ENCODE measurements at places on chromosomes 6 and 20.

DNA sequence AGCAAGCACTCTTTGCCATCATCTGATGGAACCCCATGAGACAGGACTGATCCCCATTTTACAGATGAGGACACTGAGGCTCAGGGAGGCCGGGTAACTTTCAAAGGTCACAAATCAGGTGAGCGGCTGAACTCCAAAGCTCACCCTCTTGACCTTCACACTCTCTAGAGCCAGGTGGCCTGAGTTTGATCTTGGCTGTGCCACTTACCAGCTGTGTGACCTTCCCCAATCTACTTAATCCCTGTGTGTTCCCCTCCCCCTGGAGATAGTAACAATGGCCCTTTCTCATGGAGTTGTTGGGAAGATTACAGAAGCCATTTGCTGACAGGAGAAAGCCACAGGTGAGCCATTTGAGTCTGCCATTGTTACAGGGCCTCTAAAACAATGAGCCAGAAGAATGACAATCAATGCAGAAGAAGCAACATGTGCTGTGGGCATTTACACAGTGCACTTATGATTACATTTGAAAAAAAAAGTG is 34.5 kb downstream of the BMP7 start:
- no peak for DNase-seq
- H3K36me3 ChIP-seq: no peaks in the 10 kb centered on the region
- H3K27me3 ChIP-seq: peaks cover 33% of the 10 kb centered on the region
- no peak overlapping the region for H3K27ac ChIP-seq
- no peaks in the 10 kb centered on the region for H3K4me1 ChIP-seq
- H3K4me3 ChIP-seq: no peak overlapping the region

DNA sequence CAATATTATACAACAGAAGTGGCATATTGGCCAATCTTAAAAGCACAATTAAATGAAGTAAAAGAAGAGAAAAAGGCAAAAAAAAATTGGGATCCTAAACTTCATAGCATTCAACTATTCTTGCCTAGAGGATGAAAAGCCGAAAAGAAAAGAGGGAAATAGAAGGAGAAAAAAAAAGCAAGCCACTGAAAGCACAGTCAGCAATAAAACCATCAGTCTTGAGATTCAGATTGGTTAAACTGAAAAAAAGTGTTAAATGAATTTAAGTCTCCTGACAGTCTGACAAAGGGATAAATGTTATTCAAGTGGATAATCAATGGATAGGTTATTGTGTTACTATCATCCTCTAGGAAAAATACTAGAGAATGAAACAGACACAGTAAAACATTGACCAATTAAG is 19.9 kb downstream of the MOXD1 start:
- DNase-seq: no peak
- peaks cover 22% of the 10 kb centered on the region for H3K27me3 ChIP-seq
- no peak overlapping the region for H3K4me3 ChIP-seq
- no peaks in the 10 kb centered on the region for H3K36me3 ChIP-seq

GRCh38 chr20:57415771-57416170 is 24.6 kb downstream of the RBM38 start:
- H3K27ac ChIP-seq: no peak overlapping the region
- no peak for DNase-seq
- peaks cover 5% of the 10 kb centered on the region for H3K4me1 ChIP-seq
- H3K27me3 ChIP-seq: no peaks in the 10 kb centered on the region
- H3K4me3 ChIP-seq: no peak overlapping the region
- no peaks in the 10 kb centered on the region for H3K36me3 ChIP-seq

- peaks cover 3% of the 10 kb centered on the region for H3K36me3 ChIP-seq
- no peak overlapping the region for H3K4me3 ChIP-seq
- no peaks in the 10 kb centered on the region for H3K4me1 ChIP-seq
- peak; percentile 70 for DNase-seq
- H3K27me3 ChIP-seq: no peaks in the 10 kb centered on the region
- no peak overlapping the region for H3K27ac ChIP-seq
These were observed 58.4 kb downstream of the SMLR1 start for GRCh38 chr6:130885392-130886192.

DNA sequence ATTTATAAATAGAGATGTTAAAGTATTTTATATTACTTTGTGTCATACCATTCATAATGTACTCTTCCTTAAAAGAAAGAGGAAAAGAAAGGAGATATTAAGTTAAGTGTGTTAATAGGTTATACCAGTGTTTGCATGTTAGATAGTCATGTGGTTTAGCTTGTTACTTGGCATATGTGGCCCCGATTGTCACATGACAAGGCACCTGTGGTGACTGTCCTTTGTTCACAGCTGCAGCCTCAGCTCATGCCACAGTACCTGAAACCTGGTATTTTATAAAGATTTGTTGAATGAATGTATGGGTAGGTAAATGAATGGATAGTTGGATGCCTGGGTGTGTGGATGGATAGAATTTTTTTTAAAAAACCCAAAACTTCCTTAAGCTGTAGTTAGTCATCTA is 306.1 kb upstream of the FLRT3 start:
- no peak overlapping the region for H3K4me3 ChIP-seq
- H3K36me3 ChIP-seq: no peaks in the 10 kb centered on the region

- DNase-seq: peak; percentile 31
- no peaks in the 10 kb centered on the region for H3K36me3 ChIP-seq
- H3K4me1 ChIP-seq: no peaks in the 10 kb centered on the region
- H3K4me3 ChIP-seq: no peak overlapping the region
- H3K27ac ChIP-seq: no peak overlapping the region
These were observed 646.3 kb downstream of the UTRN start for GRCh38 chr6:144931172-144932035.

- H3K27ac ChIP-seq: no peak overlapping the region
- no peaks in the 10 kb centered on the region for H3K27me3 ChIP-seq
- peaks cover 2% of the 10 kb centered on the region for H3K4me1 ChIP-seq
- no peak overlapping the region for H3K4me3 ChIP-seq
- H3K36me3 ChIP-seq: peaks cover 30% of the 10 kb centered on the region
- DNase-seq: no peak
These were observed 51.9 kb downstream of the STXBP5 start for GRCh38 chr6:147255948-147256674.

DNA sequence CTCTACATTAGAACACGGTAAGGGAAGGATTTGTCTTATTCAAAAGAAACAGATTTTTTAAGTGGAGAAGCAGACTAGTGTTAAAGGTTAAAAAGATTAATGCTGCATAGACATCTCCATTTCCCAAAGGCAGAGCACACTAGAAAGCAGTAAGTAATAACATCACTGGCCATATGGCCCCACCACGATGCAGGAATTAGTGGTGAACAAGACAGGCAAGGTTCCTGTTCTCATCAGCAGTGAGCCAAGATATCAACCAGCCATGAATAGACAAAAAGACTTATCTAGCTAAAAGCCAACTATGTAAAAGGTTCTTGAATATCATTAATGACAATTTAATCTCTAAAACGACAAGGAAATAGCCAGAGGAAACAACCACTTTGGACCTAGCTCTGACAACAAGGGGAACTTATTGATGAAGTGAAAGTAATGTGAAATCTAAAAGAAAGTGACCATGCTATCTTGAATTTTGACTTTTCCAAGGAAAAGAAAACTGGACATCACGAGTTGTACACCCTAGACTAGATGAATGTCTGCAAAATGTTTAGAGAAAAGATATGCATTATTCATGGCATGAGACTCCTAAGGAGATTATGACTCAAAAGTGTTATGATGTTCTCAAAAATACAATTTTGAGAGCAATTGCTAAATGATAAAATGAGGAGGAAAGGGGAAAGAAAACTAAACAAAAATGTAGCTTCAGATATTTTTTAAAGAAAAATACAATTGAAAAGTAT is 157.9 kb upstream of the STXBP5 start:
- H3K4me3 ChIP-seq: no peak overlapping the region
- peaks cover 4% of the 10 kb centered on the region for H3K36me3 ChIP-seq
- no peak overlapping the region for H3K27ac ChIP-seq
- no peaks in the 10 kb centered on the region for H3K4me1 ChIP-seq
- DNase-seq: no peak

DNA sequence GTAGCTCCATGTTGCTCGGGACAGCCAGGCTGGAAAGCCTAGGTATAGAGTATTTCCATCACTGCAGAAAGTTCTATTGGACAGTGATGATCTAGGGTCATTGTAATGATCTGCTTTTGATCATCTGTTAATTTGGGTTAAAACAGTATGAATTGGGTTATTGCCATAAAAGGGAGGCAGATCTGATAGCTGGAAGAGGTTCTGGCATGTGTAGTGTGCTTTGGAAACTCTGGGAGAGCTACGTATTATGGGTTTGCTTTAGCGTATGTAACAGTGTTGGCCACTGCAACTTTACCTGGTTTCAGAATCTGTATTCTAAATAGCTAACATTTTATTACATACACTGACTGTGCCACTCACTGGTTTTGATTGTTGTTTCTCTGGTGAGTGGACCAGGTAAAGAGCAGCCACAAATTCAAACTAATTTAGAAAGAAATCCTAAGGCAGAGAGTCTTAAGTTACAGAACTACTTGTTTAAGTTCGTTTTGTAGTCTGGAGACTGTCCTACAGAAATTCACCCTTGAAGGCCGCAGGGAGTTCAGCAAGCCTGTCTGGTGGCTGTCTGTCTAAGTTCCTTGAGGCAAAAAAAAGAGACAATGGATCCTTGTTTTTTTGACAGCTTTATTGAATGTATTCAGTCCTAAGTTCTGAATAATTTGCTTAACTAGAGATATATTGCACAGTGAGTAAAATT is 300.3 kb downstream of the PRL start:
- DNase-seq: no peak
- H3K27ac ChIP-seq: no peak overlapping the region
- no peaks in the 10 kb centered on the region for H3K36me3 ChIP-seq

- no peak for DNase-seq
- no peaks in the 10 kb centered on the region for H3K27me3 ChIP-seq
- no peak overlapping the region for H3K4me3 ChIP-seq
- no peaks in the 10 kb centered on the region for H3K4me1 ChIP-seq
These were observed 58.0 kb downstream of the DOP1A start for GRCh38 chr6:83125425-83125824.

DNA sequence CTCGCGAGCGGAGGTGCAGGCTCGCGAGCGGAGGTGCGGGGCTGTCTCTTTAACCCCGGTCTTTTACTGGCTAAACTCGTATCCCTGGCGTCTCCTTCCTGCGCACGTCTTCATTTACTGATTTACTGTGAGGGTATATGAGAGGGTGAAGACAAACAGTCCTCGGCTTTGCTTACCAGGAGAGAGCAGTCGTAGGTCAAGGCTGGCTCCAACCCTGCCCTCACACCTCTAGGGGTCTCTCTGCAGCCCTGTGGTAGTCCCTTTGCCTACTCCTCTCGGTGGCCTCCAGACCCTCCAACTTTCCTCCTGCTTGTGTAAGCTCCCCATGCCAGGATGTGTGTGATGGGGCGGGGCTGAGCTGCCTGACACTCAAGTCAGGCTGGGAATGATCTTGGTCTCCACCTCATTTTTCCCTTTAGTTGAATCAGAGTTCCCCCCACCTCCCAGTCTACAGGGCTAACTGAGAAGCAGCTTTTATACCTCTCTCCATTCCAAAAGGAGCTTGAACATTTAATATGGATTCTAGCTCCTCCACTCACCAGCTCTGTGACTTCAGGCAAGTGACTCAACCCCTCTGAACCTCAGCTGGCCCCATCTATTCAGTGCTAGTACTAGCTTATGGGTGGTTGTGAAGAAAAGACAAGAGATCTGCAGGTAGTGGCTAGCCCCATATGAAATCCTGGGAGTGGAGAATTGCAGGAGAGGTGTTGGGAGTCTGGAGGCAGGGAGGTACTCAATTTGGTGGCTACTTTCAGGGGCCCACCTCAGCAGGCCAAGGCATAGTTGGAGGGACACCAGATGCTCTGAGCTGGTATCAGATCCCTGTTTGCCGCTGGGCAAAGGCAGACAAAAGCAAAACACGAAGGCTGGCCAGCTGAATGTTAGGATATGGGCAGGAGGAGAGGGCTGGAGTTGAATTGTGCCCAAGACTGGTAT is 902 bp downstream of the SLC29A1 start:
- peak; percentile 24 for DNase-seq
- H3K27ac ChIP-seq: peak overlapping the region; percentile 88
- peaks cover 46% of the 10 kb centered on the region for H3K4me1 ChIP-seq
- H3K4me3 ChIP-seq: peak overlapping the region; percentile 91
- peaks cover 18% of the 10 kb centered on the region for H3K36me3 ChIP-seq

GRCh38 chr20:24097506-24098245 is 109.1 kb upstream of the GGTLC1 start:
- peaks cover 19% of the 10 kb centered on the region for H3K4me1 ChIP-seq
- no peaks in the 10 kb centered on the region for H3K27me3 ChIP-seq
- no peak for DNase-seq
- no peak overlapping the region for H3K27ac ChIP-seq
- no peaks in the 10 kb centered on the region for H3K36me3 ChIP-seq
